Stimulated activated CD4-positive, alpha-beta T cell treated with anti-CD3 and anti-CD28 coated beads, Interleukin-4, amount 100 ng/mL, for 1 hour (primary cell): ENCODE measurements at places on chromosomes 7 and 10.

GRCh38 chr7:30921540-30922401 lies 10.1 kb downstream of the AQP1 start:
- DNase-seq: no peak

GRCh38 chr10:126012485-126012884 lies 116.1 kb downstream of the FANK1 start:
- no peak for DNase-seq

- no peak for DNase-seq
Measured at GRCh38 chr7:48295296-48295971, 124.2 kb downstream of the ABCA13 start.

- no peak for DNase-seq
Measured at GRCh38 chr7:129347330-129347729, 86.9 kb upstream of the STRIP2 start.
